ENCODE measurements at places on chromosomes 3 and 15.

- DNase-seq, result no peak
Measured at GRCh38 chr15:29945943-29946596, 123.8 kb upstream of the TJP1 start.

- DNase-seq, result no peak
Measured at GRCh38 chr3:118942195-118942594, 92.5 kb downstream of the IGSF11 start.

GRCh38 chr3:4703054-4703480, 209.9 kb downstream of the ITPR1 start:
- DNase-seq, result no peak

DNA sequence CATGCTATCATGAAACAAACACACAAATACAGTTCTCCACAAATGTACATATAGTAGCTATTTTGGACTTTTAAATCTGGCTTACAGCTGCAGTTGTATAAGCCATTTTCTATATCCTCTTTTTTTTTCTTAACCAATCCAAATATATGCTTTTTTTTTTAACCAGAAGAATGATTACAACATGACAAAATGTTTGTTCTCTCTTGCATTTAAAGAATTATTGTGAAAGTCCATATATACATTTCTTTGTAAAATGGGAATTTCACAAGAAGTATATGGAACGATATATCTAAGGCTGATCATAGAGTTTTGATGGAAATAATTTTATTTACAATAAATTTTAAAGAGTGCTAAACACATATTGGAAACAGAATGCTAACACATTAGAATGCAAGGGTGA, 95.6 kb downstream of the CD200R1L start:
- peak; percentile 64 for DNase-seq

DNA sequence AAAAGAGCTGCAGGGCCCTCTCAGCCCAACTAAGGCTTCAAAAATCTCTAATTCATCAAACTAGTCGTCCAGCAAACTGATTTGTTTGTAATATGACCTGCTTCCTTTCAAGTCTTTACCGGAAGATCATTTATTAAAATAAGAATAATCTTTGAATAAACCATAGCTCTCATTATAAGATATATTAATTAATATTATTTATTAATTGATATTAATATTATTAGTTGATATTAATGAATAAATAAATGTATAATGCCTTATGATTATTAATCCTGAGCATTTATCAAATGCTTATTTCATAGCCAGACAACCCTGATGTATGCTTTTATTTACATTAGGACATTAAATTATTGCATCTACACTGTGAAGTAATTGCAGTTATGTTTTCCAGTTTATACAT, 550.7 kb upstream of the ALCAM start:
- no peak for DNase-seq

DNA sequence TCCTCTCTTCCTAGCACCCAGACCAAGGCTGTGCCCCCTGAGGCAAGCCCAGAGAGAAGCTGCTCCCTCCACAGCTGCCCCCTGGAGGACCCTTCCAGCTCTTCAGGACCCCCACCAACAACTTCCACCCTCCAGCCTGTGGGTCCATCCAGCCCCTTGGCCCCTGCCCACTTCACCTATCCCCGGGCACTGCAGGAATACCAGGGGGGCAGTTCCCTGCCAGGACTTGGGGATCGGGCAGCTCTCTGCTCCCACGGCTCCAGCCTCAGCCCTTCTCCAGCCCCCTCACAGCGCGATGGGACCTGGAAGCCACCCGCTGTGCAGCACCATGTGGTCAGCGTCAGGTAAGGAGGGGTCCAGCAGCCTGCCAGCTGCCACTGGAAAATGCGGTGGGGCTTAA, 5.6 kb downstream of the DISP2 start:
- no peak for DNase-seq

DNA sequence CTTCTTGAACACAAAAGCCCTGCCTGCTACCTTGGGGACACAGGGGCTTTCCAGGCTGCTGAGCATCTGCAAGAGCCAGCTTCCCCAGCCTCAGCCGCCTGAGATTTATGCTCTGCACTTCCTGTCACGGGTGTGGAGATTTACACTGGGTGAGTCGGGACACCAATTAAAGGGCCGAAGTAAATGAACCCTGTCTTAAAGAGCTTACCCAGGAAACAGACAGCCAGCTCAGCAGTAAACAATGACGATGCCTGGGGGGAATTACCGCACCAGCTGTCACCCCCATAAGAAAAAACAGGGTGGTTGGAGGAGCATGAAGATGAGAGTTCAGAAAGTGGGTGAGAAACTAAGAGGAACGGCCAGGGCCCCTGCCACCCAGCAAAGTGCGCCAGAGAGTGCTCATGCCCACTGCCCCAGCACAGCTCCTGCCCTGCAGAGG, 37.5 kb upstream of the IQSEC1 start:
- no peak for DNase-seq

DNA sequence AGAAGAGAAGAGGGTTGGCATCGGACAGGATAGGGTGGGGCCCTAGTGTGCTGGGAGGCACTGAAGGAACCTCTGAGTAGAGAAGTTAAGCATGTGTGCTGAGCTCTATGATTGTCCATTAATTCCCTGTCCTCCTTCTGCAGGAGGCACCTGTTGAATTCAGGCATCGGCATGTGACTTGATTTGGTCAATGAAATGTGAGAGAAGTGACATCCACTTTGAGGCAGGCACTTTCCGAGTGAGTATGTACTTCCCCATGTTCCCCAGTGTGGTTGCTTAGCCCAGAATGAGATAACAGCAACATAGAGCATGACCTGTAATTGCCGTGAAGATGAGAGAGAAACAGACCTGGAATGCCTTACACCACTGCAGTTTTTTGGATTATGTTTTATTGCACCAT, 224.8 kb downstream of the RPLP1 start:
- no peak for DNase-seq

- DNase-seq, result no peak
Measured at GRCh38 chr3:74592359-74592758, 22.1 kb downstream of the CNTN3 start.

- DNase-seq, result no peak
Measured at GRCh38 chr3:18035641-18036449, 293.4 kb upstream of the TBC1D5 start.

GRCh38 chr3:149771652-149772271, 19.5 kb upstream of the COMMD2 start:
- DNase-seq, result peak; percentile 55

DNA sequence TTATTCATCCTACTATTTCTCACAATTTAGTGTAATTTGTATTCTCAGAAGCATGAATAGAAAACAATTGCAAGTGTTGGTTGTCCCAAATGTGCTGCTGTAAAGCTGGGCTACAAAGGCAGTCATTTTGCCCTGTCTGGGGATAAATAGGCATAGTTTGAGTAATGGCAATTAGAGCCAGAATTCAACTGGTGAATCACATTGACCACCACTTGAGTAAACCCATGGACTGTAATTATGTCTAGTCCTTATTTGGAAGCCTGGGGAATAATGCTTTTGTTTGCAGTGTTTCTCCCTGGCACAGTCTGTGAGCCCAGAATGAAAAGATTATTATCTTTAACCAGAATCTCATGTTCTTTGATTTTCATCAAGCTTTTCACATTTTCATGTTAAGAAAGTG, 30.5 kb upstream of the CHL1 start:
- no peak for DNase-seq

DNA sequence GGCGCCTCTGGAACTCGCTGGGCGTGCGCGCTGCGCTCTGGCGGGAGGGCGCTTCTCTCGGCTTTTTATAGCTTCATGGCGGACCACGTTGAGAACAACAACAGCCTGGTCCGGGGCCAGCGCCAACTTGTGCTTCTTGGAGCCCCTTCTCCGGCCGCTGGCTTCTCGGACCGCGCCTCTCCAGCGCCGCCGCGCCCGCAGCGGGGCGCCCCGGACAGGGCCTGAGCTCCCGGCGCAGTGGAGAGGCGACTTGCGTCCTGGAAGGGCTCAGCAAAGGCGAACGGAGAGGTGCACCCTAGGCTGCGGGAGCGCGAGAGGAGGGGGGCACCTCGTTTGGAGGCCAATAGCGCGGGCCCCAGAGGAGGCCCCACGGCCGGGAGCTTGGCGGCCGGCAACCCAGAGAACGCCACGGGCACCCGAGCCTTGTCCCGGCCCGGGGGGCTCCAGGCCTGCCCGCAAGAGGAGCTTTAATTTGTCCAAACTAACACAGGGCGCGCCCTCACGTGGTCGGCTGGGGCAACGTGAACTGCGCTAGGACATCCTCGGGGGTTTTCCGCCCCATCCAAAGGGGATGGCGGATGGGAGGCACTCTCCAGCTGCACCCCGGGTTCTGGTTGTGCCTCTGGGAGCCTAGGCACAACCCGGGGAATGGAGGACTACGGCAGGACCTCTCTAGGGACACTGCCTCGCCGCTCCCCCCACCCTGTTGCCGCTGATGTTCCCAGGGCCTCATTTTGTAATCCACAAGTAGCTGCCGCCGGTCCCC, 37.8 kb downstream of the HMCES start:
- peak; percentile 74 for DNase-seq

- peak; percentile 95 for DNase-seq
Measured at GRCh38 chr3:5195605-5196004, 8.1 kb downstream of the EDEM1 start.

DNA sequence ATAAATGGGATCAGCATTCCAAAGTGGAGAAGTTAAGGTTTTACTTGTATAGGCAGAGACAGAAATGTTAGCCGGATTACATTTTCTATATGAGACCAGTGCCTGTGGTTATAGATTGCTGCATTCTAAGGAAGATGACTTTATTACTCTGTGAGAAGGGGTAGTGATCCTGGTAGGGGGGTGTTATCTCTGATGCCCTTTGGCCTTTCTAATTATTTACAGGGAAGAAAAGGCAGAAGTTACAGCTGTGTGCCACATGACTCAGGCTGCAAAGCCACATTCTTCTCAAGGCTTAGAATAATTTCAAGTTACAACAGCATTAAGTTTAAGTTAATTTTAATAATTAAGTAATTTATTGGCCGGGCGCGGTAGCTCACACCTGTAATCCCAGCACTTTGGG, 2.2 kb upstream of the TMC3 start:
- DNase-seq, result no peak

GRCh38 chr3:71809321-71810026, 24.5 kb upstream of the PROK2 start:
- DNase-seq, result no peak

DNA sequence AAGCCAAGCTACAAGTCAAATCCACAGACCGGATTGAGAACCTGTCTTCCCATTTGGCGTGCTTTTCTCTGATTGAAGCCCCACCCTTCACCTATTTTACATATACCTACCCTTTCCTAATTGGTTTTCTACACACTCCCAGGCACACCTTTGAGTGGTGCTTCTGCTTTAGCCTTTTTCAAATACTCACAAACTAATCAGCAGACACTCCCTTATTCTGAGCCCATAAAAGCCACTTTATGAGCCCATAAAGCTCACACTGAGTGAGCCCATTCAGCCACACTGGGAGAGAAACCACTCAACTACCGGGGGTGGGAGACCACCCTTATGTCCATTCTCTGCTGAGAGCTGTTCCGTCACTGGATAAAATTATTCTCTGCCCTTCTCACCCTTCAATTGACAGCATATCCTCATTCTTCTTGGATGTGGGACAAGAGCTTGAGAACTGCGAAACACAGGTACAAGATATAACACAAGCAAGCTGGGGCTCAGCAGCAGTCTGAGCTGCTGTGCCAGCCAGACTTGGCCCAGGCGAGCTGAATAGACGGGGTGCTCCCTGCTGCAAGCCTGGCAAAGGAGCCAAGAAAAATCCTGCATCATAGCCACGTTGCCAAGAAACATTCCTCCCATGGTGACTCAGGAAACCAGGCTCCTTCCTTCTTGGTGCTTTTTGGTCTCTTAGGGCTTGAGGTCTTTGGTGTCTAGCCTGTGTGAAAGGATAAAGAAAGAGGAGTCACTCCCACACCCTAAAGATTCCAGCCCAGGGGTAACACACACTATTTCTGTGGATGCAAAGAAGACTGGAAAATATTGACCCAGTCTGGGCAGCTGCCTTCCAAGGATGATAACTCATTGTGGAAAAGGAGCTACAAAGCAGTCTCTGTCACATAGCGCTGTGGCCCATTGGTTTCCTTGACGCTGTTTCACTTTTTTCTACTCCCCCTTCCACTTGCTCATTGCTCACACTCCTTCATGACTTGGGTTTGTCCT, 609.7 kb downstream of the MCTP2 start:
- DNase-seq, result no peak

- DNase-seq, result no peak
Measured at GRCh38 chr3:48788544-48789162, 59.0 kb downstream of the PRKAR2A start.

DNA sequence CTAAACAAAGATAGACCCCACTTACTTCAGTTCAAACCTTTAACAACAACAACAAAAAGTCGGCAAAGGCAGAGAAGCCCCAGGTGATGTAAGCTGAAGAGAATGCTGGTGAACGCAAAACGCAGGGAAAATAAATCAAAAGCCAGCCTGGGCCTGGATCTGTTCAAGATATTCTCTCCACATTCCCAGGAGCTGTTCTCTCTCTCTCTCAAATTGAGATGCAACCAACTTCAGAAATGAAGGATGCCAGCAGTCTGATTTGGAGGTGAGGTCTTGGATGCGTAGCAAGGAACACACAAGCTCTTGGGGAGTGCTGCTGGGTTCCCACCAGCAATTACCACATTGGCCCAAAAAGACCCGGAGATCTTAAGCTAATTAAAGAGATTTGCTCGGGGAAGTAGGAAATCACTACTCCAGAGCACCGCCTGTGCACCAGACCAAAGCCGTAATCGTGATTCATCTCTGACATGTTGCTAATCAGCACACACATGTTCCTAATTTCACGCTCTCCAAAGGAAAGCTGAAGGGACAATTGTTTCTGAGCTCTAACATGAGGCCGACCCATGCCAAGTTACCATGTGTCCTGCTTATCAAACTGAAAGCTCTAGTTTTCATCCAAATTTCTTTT, 37.1 kb downstream of the IL17RD start:
- DNase-seq, result no peak

DNA sequence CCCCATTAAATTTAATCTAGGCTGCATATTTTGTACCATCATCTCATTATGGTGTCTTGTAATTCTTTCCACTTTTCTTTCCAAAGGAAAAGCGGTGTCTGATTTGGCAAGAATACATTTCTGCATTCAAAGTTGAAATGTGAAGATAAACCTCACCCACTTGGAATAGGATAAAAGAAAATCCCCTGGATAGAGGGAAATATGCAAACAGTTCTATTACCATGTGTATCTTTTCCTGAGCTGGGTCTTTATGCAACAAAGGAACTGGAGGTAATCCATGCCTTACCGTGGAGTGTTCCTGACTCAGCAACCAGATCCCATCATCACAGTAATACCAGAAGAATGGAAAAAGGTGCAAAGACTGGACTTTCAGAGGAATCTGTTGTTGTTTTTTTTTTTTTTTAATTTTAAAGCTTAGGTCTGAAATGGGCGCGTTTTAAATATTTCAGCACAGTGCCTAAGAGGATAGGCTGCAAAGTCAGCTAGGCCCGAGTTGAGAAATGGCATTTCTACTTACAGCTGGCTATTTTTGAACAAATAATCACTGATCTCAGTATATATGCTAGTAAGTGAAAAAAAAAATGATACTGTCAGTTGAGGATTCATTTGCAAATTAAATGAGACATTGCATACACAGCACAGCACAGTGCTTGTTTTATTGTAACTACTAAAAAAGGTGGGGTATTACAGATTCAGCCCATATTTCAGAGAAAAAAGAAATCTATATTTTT, 55.5 kb upstream of the ADAMTS9 start:
- no peak for DNase-seq

GRCh38 chr15:101246391-101246790, 5.5 kb downstream of the CHSY1 start:
- no peak for DNase-seq

- DNase-seq, result no peak
Measured at GRCh38 chr15:33369941-33370622, 59.3 kb downstream of the RYR3 start.

All from AML-193 (cell line).